ENCODE measurements at places on chromosomes 12 and 14.

- no peak for DNase-seq
Observed at GRCh38 chr12:108858311-108859074, 1.1 kb upstream of the SSH1 start.

DNA sequence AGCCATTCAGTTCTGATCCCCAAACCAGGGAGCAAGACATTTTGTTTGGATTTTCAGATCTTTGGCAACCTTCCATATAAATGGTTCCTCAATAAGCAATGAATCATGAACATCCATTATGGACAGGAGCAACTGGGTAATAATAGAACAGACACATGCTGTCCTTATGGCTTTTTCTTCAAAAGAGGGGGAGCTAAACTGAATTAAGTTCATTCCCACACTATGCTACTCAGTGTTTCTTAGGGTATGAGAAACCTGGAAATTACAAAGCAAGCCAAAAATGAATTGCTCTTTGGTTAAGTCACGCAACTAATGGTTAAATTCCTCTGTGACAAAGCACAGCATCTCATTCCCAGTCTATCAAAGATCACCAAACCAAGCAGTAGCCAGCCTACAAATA, 51.0 kb downstream of the PTGER2 start:
- no peak for DNase-seq

DNA sequence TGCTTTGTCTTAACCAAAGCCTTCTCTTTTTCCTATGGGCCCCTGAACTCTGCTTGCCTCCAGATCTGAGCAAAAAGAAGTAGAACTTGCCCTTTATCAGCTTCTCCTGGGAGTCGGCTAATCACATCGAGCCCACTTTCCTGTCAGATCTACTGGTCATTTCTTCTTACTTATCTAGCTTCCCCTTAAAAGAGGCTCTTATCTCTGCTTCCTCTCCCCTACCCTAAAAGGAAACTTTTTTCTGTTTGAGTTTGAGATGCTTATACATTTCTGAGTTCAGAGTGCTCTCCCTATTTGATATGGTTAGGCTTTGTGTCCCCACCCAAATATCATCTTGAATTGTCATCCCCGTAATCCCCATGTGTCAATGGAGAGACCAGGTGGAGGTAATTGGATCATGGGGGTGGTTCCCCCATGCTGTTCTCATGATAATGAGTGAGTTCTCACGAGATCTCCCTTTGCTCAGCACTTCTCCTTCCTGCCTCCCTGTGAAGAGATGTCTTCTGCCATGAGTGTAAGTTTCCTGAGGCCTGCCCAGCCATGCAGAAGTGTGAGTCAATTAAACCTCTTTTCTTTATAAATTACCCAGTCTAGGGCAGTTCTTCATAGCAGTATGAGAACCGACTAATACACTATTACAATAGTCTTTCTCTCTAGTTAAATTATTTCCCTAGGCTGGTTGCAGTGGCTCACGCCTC, 114.7 kb upstream of the AMN1 start:
- no peak for DNase-seq

DNA sequence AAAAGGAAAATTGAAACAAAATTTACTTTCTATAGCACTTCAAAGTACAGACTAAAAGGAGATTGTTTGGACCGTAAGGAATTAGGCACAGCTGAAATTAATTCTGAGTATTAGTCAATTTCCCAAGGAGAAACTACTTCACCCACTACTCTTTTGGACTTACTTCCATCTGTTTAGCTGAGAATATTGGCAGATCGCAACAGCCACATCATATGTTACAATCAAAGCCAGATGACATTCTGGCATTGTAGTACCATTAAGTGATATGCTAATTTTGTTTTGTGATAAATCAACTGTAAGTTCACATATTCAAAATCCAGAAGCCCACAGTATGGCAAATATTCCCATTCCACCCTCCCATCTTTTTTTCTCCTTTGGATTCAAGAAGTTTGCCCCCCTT, 47.1 kb upstream of the ANKS1B start:
- no peak for DNase-seq

- DNase-seq = no peak
Observed at GRCh38 chr14:78048120-78048519, 122.1 kb upstream of the NRXN3 start.

- DNase-seq = no peak
Observed at GRCh38 chr14:89294872-89295271, 122.2 kb downstream of the FOXN3 start.

- DNase-seq = no peak
Observed at GRCh38 chr14:77175843-77176242, 5.8 kb upstream of the TMEM63C start.

DNA sequence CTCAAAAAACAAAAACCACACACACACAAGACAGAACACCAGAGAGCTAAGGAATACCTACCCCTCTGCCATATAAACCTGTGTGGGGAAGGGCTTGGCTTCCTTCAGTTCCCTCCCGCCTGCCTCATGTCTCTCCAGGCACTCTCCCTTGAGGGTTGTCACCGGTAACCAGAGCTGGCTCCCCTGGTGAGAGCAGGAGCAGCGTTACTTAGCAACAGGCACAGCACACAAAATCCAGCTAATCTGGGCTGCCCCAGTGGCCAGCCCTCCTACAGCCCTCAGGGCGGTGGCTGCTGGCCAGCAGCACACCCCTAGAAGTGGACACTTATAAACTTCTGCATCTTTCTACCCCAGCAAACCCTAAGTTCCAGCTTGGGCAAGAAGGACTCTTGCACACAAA, 21.6 kb upstream of the NR4A1 start:
- no peak for DNase-seq

DNA sequence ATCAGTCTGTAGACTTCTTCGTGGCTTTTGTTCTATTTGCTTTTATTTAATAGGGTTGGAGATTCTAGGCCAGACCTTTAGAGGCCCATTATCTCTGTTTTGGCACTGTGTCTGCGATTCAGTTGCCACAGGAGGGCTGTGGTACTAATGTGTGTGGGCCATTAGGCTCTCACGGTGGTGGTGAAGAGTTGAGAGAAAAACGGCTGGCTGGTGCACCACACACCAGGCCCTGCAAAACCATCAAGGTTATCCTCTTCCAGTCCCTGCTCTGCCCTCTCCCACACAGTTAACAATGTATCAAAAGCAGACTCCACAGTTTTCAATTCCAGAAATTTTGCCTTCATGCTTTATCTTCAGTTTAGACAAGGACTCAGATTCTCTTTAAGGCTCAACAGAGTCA, 97.7 kb downstream of the MYF5 start:
- DNase-seq = no peak

DNA sequence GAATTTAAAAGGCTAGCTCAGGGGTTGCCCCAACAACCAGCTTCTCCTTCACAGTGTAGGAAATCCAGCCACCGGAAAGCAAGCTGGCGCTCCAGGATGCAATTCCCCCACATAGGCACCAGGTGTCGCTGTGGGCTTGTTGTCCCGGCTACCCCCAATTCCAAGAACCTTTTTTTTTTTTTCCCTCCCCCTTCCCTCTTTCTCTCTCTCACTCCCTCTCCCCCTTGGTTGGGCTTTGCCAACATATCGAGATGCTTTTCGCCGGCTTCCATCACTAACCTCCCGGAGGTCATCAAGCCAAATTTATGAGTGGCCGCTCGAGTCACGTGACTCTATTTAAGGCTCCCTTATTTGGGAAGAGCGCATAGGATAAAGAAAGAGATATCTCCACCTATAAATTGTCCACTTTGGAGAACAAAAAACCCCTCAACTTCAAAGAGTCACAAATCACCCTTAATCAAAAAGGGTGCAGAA, at the start of gene HOXC5:
Gene HOXC5, plus strand, starts transcription at position 424 of the 474 bp plus-strand sequence. CDS start 73 bp downstream, outside the sequence.
- no peak for DNase-seq

DNA sequence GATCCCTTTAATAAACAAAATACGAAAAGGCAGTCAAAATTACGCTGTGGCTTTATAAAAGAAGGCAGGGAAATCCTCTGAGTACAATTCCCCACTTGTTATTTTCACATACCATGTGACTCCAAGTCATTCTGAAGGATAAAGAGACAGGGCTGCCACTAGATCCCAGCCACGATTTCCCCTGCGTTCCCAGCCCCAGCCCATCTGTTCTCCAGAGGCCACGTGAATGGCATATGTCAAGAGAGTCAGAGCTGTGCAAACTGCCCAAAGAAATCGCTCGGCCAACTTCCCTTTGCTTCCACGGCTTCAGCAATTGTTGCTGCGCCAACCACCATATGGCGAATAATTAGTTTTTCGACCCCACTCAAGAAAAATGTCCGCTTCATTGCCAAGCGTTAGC, 161.3 kb downstream of the C12orf42 start:
- DNase-seq = no peak

DNA sequence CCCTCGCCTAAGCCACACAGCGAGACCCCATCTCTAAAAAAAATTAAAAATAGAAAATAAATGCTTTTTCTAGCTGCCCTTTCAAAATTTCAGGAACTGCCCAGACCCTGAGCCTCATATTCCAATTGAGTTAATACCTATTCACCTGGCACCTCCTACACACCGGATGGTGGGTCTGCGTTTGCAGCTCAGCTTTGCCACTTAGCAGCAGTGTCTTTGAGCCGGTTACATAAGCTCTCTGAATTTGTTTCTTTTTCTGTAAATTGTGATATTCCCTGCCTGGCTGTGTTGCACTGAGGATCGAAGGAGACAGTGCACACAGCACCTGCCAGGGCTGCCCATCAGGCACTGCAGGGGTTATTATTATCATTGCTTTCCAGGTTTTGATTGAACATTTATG, 125.6 kb downstream of the EML1 start:
- DNase-seq = no peak

DNA sequence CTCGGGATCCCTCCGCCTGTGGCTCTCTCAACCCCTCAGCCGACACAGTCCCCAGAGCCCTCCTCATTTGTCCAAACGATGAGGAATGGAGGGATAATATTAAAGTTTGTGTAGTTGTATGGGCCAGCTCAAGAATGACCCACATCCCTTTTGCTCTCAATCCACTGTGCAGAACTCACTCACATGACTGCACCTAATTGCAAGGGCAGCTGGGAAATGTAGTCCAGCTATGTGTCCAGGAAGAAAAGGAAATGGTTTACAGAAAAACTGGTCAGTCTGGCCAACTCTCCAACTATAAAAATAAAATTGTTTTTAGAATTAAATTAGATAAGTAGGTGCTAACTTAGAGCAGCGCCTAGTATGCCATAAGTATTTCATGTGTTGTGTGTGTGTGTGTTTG, 66.6 kb downstream of the GALNT8 start:
- no peak for DNase-seq

DNA sequence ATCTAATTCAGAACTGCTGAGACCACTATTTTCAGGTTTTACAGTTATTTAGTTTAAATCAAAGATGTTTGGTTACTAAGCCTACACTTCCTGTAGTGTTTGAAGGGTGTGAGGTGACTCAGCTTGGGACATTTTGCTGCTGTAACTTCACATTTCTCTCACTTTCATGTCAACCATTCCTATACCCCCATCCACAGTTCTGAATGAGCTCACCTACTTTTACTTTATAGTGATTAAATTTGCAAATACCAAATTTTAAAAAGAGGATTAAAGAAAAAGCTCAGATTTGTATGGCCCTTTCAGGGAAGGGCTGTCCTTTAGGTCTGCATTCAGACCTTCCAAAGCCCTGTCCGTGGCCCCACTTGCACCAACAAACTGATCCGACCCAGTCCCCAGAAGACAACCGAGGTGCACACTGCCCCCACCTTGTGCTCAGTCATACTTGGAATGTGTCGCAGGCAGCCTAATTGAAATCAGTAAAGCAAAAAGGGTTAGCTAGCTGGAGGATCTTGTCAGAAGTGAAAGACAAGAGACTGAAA, 174.4 kb downstream of the MON2 start:
- no peak for DNase-seq

DNA sequence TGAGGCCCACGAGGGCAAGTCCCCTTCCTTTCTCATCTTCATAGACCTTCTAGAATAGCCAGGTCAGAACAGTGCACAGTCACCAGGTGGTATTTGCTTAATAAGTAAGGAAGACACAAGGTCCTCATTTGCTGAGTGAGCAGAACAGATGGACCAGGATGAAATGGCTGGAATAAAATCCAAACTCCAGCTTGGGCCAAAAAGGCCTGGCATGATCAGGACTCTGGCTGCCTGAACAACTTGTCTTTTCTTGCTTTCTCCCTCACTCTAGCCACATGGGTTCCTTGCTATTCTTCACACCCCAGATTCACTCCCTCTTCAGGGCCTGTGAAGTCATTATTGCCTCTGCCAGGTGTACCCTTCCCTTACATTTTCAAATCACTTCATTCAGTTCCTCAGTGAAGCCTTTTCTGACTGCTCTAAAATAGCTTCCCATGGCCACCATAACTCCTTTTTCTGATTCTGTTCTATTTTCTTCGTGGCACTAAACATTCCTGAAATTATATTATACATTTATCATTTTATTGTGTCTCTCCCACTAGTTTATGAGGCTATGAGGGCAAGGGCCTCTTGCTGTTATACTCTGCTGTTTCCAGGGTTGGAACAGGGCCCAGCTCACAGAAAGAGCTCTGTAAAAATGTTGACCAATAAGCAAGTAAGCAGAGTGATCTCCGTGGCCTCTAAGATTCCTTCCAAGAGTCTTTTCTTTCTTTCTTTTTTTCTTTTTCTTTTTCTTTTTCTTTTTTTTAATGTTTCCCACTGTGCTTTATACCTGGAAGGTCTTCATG, 150.8 kb downstream of the TTC8 start:
- no peak for DNase-seq

- DNase-seq = no peak
Observed at GRCh38 chr12:1205512-1206060, 214.6 kb downstream of the ERC1 start.

DNA sequence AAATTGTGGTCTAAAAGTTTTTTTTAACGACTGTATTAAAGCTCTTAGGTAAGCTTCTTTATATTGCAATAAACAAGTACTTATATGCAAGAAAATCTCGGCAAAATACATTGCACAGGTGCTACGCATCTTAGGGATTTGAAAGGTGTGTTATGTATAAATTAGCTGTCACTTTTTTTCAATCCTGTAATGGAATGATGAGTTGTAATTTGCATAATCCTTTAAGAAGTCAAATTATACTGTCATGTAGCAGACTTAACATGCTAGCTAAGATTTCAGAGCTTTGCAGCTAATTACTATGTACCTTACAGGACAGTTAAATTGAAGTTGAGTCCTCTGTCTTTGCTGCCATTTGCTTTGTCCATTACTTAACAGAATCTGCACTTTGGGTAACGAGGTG, 117.5 kb downstream of the NPAS3 start:
- no peak for DNase-seq

- no peak for DNase-seq
Observed at GRCh38 chr12:66832997-66833396, 154.1 kb upstream of the GRIP1 start.

DNA sequence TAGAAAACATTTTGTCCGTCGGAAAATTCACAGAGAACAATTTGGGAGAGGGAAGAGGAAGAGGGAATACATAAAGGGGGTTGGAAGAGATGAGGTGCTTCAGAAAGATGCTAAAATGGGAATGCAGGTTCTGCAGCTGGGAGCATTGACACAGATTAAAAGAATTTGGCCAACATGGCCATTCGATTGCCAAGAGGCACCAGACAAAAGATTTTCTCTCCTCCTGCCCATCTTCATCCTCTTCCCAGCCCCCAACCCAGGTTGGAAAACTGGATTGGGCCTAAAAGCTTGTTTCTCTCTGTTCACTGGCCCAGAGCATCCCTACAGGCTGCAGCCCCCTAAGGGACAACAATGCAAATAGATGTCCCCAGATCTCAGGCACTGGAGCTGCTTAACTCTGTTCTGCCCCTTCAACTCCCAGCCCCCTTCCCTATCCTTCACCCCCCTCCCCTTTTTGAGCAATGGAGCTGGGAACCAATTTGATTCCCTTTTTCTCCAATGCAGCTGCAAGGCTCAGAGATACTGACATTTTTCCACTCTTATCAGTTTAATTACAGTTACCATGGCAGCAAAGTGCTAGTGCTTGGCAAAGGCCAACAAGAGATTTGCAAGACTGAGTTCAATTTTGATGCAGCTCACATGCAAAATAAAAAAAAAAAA, 1.9 kb downstream of the LMO3 start:
- DNase-seq = no peak

Data from thoracic aorta (tissue), 2 donors.